Fibroblast of villous mesenchyme (primary cell): ENCODE measurements at places on chromosomes 12 and 14. TPM values are rescaled to one million over a fixed set of nuclear protein-coding genes. Genes with fewer than 3 reads are reported as not detected.

Gene MLXIP
- 16.4 and 18.4 TPM in 2 replicates for total RNA-seq

Gene PLA2G1B
- not detected in 2 replicates for total RNA-seq

Gene AMN
- total RNA-seq = under 0.01 and 0.43 TPM in 2 replicates

Gene RHOJ
- total RNA-seq = 0.43 and 4.8 TPM in 2 replicates

Gene IGF1
- under 0.01 and 0.64 TPM in 2 replicates for total RNA-seq

Gene TTC9
- under 0.01 TPM in 2 replicates for total RNA-seq

Gene SSPN
- 11.6 and 22.0 TPM in 2 replicates for total RNA-seq

Gene NDUFA9
- 33.2 and 54.0 TPM in 2 replicates for total RNA-seq

Gene ANKRD33
- total RNA-seq = not detected in 2 replicates

Gene SMARCC2
- 44.8 and 67.8 TPM in 2 replicates for total RNA-seq

Gene HOXC12
- under 0.01 TPM in 2 replicates for total RNA-seq

Gene HELB
- total RNA-seq = 1.7 and 2.3 TPM in 2 replicates

Gene KCNC2
- 0.43 TPM in 1 of 2 replicates, not detected in the other for total RNA-seq

Gene TMEM30B
- 0.32 TPM in 1 of 2 replicates, not detected in the other for total RNA-seq

Gene TSHR
- not detected in 2 replicates for total RNA-seq

Gene LALBA
- total RNA-seq = not detected in 2 replicates

Gene MAP3K12
- total RNA-seq = 35.8 and 41.0 TPM in 2 replicates

Gene EP400
- 13.0 and 13.2 TPM in 2 replicates for total RNA-seq

Gene P3H3
- 91.1 and 117 TPM in 2 replicates for total RNA-seq

Gene NEUROD4
- not detected in 2 replicates for total RNA-seq

Gene NGB
- total RNA-seq = not detected in 2 replicates

Gene PRPF39
- 32.5 and 37.1 TPM in 2 replicates for total RNA-seq

Gene FANCM
- total RNA-seq = 7.4 and 10.8 TPM in 2 replicates

Gene KRT6C
- total RNA-seq = not detected in 2 replicates

Gene ZNF385A
- 1.3 and 2.2 TPM in 2 replicates for total RNA-seq

Gene GPHN
- 5.8 and 9.1 TPM in 2 replicates for total RNA-seq

Gene GLS2
- total RNA-seq = under 0.01 TPM in 1 of 2 replicates, not detected in the other

Gene C3AR1
- under 0.01 TPM in 2 replicates for total RNA-seq

Gene PDE3A
- 3.9 and 7.1 TPM in 2 replicates for total RNA-seq

Gene SMCO3
- under 0.01 and 0.32 TPM in 2 replicates for total RNA-seq

Gene KICS2
- 8.2 and 9.0 TPM in 2 replicates for total RNA-seq

Gene TDG
- total RNA-seq = 29.0 and 45.8 TPM in 2 replicates

Gene DBX2
- total RNA-seq = not detected in 2 replicates

Gene AICDA
- not detected in 2 replicates for total RNA-seq
